Brain (organoid and tissue), 16 donors: ENCODE measurements at places on chromosomes 4 and X.

- DNase-seq, result no peak
Observed at GRCh38 chr4:89338206-89338605, 30.6 kb upstream of the GPRIN3 start.

DNA sequence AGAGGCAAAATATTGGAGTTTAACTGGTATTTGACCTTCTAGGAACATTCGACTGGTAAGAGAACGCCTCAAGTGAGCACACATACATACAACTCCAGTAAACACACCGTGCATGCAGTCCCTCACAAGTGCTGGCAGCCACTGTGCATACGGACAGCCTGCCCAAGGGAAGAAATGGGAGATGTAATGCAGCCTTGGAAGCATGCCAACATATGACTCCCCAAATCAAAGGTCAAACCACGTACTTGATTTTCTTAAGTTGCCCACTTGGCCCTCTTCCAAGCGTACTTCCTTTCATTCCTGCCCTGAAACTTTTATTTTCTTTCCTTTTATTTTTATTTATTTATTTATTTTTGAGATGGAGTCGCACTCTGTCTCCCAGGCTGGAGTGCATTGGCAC lies 206.6 kb downstream of the SPRY1 start:
- DNase-seq, result no peak

GRCh38 chr4:148540622-148541326 lies 98.6 kb upstream of the NR3C2 start:
- DNase-seq, result no peak

DNA sequence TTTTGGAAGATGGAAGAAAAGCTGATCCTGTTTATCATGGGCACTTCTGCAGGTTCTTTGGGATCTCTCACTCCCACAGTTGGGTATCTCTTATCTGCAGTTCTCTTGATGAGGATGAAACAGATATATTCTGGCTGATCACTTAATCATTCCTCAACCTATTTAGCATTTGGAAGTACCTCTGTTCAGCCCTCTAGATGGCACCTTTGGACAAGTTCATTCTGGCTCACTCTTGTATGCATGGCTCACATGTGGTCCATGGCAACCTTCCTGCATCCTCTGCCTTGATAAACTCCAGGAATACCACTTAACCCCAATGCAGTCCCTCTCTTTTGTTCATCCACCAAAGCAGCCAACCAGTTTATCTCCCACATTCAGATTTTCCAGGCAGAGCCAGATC lies 74.2 kb downstream of the SMARCA5 start:
- DNase-seq, result no peak

GRCh38 chr4:139509727-139510410 lies 46.1 kb downstream of the SETD7 start:
- DNase-seq, result peak; percentile 42

GRCh38 chr4:107757864-107758476 lies 37.9 kb upstream of the PAPSS1 start:
- DNase-seq, result peak; percentile 39

DNA sequence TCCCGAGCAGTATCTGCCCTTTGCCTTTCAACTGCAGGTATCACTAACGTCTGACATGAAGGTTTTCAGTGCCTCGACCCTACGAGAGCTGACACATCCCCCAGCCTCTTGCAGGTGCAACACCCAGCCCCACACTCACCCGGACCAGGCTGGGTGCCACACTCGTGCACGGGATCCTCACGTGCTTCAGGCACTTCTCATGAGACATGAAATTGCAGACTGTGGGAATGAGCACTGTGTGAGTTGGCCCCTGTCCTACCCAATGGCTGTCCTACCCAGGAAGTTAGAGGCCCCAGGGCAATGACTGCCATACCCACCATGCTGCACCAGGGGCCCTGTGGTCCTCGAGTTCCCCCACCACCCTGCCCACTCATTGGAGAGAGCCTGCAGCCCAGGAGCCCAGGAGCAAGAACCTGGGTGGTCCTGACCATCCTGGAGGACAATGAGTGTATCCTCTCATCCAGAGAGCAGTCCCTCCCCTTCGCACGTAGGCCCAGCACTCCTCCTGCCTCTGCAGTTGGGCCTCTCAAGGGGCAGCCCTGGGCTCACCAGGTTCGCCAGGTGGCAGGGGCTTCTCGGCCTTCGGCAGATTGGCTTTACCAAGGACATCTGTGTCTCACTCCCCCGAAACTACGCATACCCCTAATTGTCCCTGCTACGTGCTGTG lies 2.4 kb downstream of the DGKQ start:
- no peak for DNase-seq

DNA sequence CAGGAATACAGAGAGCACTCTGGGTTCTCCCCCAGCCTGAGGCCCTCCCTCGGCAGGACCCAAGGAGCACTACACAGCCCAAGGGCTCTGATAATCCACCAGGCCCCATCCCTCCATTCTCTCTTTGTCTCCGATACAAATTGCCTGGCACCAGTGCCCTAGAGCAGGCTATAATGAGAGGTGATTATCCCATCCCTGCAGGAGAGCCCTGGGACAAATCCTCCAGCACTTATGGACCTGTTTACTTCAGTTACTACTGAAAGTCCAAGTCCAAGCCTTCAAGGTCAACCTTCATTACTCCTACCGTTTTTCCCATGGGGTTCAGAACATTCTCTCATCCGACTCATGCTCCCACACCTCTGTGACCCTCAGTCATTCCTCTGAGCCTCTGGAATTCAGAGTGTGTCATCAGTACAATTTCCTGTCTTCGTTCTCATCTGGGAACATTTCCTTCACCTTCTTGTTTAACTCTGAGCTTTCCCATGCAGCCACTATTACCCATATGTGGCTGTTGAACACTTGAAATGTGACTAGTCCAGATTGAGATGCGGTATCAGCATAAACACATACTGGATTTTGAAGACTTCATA lies 299.0 kb downstream of the RAPGEF2 start:
- no peak for DNase-seq

DNA sequence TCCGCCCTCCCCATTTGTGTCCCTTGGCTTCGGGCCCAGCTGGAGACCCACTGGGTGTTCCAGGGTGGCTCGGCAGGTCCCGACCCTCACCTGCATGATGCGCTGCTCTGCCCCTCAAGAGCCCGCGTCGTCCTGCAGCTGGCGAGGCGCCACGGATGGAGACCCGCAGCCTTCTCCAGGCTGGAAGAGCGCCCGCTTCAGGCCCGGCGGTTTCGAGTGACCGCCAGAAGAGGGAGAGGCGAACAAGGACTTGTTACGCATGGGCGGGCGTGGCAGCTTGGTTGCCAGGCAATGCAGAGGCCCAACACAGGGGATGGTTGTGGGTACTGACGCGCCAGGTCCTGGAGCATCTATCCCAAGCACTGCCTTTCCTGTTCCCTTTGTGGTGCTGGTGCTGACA lies at the start of gene PDCL2:
TSS of gene PDCL2 (minus strand) at position 232 of the 400 bp plus-strand sequence. CDS start at position 96, 136 bp downstream.
- DNase-seq, result no peak

GRCh38 chr4:89545315-89545714 lies 237.7 kb upstream of the GPRIN3 start:
- DNase-seq, result no peak

GRCh38 chr4:183392377-183392776 lies 52.1 kb upstream of the CDKN2AIP start:
- DNase-seq, result no peak

GRCh38 chr4:99180382-99181070 lies 36.4 kb upstream of the ADH4 start:
- DNase-seq, result no peak

- no peak for DNase-seq
Observed at GRCh38 chr4:86685401-86685800, 91.3 kb downstream of the PTPN13 start.

DNA sequence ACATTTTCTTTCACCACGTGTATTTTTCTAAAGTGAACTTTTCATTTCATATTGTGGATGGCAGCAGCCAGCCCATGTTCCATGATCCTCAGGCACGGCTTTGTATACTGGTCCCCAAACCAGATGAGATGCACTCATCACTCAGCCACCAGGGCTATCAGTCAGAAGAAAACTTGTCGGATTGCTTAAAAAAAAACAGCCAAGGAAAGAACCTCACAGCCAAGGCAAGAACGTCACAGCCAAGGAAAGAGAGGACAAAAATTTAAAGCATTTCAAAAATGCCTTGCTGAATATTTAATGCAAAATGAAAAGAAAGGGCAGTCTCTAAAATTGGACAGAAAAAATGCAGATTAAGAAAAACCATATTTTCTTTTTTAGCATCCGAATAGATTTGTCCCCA lies 333.3 kb downstream of the PDGFC start:
- DNase-seq, result no peak

- no peak for DNase-seq
Observed at GRCh38 chr4:115152081-115152480, 38.7 kb upstream of the NDST4 start.

GRCh38 chr4:61468024-61468720 lies 268.0 kb downstream of the ADGRL3 start:
- DNase-seq, result no peak

DNA sequence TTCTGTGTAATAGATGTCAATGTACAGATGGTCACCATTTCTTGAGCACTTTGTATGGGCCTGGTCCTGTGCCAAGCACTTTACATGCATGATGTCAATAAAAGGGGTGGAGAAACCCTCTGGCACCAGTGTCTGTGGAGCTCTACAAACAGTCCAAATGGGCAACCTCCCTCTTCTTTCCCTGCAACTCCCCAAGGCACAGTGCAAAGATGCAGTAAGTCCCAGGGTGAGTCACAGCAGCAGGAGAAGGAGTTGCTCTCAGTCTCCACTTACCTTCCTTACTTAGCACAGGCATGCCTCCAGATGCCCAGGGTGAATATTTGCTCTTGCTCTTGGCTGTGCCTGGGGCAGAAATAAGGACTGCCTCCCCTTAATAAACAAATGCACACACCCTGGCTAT lies 4.3 kb downstream of the OCIAD2 start:
- no peak for DNase-seq
